ENCODE measurements at places on chromosomes 4 and X. TPM values are rescaled to one million over a fixed set of nuclear protein-coding genes. Genes with fewer than 3 reads are reported as not detected.

KIT gene
- total RNA-seq: not detected

DNA sequence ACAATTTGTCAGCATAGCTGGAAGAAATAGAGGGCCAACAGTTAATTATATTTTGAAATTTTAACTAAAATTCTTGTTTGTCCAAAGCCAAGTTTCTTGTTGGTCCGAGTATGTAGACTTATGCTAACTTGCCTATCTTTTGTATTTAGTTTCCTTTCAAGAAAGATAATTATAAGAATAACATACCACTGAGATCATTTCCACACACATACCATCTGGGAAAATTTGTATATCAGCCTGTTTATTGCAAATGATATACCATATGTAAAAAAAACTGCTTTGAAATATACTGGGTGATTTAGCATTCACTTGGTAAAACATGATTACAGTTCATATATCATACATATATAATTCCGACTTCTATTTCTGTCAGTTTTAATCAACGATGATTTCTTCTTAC, 84.7 kb upstream of the ANKRD50 start:
- no peak for DNase-seq

- no peak for DNase-seq
These were observed 63.5 kb upstream of the EMCN start for GRCh38 chr4:100581337-100581736.

USP51 gene
- 0.67 TPM for total RNA-seq

GRCh38 chr4:156959298-156959702, 12.3 kb downstream of the PDGFC start:
- no peak for DNase-seq

TMEM156 gene
- 7.2 TPM for total RNA-seq

ZNF711 gene
- total RNA-seq: 15.8 TPM

TCEAL9 gene
- total RNA-seq: 143 TPM

- no peak for DNase-seq
These were observed 620.8 kb upstream of the NR3C2 start for GRCh38 chr4:149062997-149063396.

- no peak for DNase-seq
These were observed 98.6 kb upstream of the NR3C2 start for GRCh38 chr4:148540622-148541326.

EGFL6 gene
- not detected for total RNA-seq

TLR3 gene
- total RNA-seq: 3.3 TPM

GRCh38 chr4:172998527-172999469, 169.8 kb upstream of the GALNT7 start:
- DNase-seq: no peak

RAB33A gene
- not detected for total RNA-seq

MTHFD2L gene
- total RNA-seq: 57.6 TPM

DNA sequence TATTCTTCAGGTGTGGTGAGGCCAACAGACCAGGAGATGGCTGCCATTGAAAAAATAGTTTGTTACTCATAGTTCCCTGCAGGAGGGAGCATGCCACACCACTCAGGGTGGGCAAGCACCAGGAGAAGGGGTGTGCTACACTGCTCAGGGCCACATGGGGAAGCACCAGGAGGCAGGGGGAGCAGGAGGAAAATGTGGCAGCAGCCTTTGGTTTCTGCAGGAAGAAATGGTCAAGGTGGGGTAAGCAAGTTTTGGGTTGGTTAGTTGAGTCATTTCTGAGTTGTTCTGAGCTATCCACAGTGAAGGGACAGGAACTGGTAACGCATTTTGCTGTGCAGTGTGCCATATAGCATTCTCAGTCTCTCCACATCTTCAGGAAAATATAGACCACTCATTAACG, 23.8 kb downstream of the FGFBP1 start:
- no peak for DNase-seq

DNA sequence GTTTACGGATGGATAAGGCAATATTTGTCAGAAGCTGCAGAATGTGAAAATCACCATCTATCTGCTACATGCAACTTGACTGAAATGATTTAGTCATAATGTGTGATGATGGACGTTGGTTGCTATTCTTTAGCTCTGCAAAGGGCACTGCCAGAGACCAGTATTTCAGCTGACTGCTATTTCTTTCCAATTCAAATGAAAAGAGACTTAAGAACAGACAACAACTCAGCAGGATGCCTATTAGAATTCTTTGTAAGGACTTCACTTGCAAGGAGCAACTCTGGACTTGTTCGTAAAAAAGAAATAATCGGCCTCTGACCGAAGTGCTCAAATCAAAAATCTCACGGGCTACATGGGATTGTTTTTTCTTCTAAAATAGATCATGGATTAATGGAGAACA, 262.7 kb downstream of the DHX15 start:
- DNase-seq: peak; percentile 70

SLC26A1 gene
- 0.61 TPM for total RNA-seq

GRCh38 chr4:188295899-188296298, 156.7 kb downstream of the TRIML1 start:
- DNase-seq: no peak

DNA sequence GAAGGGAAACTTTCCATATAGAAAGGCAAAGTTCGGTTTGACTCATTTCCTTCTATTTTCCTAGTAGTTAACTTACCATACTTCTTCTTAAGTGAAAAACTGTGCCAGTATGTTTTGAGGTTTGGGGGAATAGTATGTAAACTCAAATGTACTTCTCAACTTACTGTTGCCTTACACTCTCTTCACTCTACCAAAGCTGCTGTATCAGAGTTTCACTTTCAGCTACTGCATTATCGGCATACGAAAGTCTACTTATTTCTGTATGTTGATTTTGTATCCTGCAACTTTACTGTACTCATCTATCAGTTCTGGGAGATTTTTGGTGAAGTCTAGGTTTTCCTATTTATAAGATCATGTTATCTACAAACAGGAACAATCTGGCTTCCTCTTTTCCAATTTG, 932.7 kb downstream of the FAT4 start:
- DNase-seq: no peak

DNA sequence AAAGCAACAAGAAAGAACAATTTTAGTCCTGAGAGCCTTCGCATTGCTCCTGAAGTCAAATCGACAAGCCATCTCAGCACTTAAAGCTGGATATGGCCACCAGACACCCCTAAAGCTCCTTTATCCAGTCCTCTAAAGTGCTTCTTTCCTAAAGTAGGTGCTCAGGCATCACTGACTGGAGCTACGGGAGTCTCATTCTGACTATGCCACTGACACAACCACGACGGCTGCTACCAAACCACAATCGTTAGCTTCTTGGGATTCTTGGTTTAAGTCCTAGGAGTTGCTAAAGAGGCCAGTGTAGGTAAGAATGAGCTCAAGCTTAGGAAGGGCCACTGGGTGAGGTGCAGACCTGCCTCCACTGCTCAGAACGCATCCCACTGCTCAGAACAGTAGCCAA, 1.0 kb downstream of the SLC10A6 start:
- DNase-seq: no peak

ZNF630 gene
- 1.6 TPM for total RNA-seq

DNA sequence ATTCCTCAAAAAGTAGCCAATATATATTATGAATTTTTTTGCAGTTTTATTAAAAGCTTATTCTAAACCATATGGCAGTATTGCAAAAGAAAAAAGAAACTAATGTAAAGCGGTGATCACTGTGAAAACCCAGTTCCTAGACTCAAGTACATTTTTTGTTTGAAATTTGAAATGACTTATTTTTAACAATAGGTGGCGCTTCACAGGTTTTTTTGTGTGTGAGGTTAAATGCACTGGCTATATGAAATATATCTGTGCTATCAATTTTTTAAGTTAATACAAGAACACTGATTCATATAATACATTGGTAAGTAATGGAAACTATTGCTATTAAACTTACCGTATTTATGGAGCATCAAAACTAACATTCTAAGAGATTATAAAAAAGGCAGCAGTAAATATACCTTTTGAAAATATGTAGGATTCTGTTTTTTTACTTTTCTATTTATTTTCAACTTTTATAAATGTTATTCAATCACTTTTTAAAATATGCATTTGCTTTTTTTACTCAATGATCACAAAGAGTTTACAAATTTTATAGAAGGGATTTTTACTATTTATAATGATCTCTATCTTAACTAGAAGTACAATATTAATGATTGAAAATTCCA, 5.6 kb upstream of the SPRY1 start:
- DNase-seq: no peak

DNA sequence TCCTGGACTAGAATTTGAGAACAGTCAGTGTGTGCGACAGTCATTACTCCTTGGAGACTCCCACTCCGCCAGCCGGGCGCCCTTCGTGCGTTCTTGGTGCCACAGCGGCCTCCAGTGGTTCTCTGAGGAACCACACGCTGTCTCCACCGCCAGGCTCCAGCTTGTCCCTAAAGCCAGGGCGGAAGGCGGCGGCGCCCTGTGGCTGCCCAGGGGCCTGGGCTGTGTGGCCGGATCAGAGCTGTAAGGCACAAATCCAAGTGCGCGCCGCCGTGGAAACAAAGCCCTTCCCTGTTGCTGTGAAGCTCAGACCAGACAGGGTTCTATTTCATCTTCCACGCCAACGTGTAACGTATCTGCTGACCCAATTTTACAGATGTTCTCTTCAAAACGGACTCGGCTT, 34.2 kb downstream of the IDS start:
- peak; percentile 67 for DNase-seq

HPGDS gene
- total RNA-seq: 32.3 TPM

ARMCX1 gene
- 0.05 TPM for total RNA-seq

DNA sequence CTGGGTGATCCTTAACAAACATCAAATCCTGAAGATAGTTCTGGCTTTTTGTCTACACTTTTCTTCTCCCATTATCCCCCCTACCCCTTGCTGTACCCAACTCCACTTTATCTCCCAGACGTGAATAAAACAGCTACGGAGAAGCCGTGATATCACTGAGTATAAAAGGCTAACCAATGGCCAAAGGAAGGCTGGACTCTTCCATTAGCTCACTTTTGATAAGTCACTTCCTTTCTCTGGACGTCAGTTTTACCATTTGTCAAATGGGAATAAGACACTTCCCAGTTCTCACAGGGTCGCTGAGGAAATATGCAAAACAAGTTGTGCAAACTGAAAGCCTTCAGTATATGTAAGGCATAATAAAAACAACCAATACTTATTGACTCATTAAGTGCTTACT, 38.6 kb upstream of the EDA2R start:
- DNase-seq: no peak

- no peak for DNase-seq
These were observed 24.4 kb downstream of the AIMP1 start for GRCh38 chr4:106340774-106341173.

- no peak for DNase-seq
These were observed 41.4 kb downstream of the HAND2 start for GRCh38 chr4:173488656-173489055.

- DNase-seq: no peak
These were observed 62.1 kb upstream of the LANCL3 start for GRCh38 chrX:37509349-37509748.

GAB3 gene
- 0.20 TPM for total RNA-seq

GRCh38 chr4:1575418-1576303, 108.5 kb downstream of the FAM53A start:
- no peak for DNase-seq

SPANXA1 gene
- not detected for total RNA-seq

DNA sequence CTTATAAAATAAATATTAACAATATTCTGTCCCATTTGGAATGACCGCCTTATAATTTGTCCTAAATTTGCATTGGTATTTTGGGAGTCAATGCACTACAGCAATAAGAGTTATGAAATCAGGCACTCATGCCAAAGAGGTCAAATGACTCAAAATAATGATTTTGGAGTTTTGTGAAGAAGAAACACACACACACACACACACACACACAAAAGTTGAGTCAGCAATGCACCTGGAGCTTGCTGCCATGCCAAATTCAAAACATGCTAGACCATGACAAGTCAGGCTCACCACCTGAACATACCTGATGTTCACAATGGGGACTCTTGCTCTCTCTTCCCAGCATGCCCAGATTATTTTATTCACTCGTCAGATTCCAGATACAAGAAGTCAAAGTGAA, 56.7 kb downstream of the PROM1 start:
- DNase-seq: no peak

- no peak for DNase-seq
These were observed 35.7 kb upstream of the EGFL6 start for GRCh38 chrX:13533726-13534125.

- DNase-seq: no peak
These were observed 144.6 kb upstream of the KCNIP4 start for GRCh38 chr4:22093126-22093525.

DACH2 gene
- not detected for total RNA-seq

GRCh38 chrX:139825618-139826017, 107.2 kb downstream of the ATP11C start:
- no peak for DNase-seq

- no peak for DNase-seq
These were observed 26.7 kb downstream of the TMEM192 start for GRCh38 chr4:165085946-165086345.

OCRL gene
- total RNA-seq: 36.4 TPM

CXCL3 gene
- total RNA-seq: 11.1 TPM

C4orf36 gene
- total RNA-seq: 0.20 TPM

DNA sequence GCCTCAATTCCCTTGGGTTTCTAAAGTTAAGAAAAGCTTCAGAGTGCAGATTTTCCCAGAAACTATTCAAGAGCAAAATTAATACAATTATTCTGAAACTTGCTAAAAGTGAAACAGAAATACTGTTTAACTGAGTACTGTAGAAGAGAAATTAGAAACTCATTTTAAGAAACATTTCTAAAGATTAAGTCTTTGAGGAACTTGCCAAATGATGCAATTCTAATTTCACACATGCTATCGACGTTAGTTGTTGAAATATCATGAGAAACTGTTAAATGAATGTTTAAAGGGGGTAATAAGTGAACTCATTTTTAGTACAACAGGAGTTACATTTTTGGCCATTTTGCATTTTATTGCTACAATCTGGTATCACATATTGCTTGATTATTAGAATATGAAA, 125.3 kb upstream of the MAOA start:
- no peak for DNase-seq

- DNase-seq: no peak
These were observed 83.5 kb downstream of the ZNF674 start for GRCh38 chrX:46461660-46462191.

DNA sequence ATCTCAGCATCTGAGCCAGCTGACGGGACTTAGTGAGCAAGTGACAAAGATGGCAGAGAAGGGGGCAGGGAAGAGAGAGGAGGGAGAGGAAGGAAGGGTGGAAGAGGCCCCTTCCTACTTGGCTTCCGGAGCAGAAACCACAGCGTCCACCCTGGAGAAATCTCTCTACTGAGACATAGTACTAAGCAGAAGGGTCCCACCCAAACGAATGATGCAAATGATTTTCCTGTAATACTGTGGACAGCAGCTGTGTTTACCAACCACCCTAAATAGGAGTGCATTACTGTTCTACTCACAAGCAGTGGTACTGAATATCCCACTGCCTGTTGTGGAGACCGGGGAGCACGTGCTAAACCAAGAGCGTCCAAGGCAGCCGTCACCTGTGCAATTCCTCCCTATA, 29.4 kb downstream of the DTHD1 start:
- DNase-seq: no peak

FREM3 gene
- not detected for total RNA-seq

GRCh38 chrX:150364347-150365050, 1.4 kb downstream of the MAMLD1 start:
- no peak for DNase-seq
